ENCODE measurements at places on chromosomes 16 and 17.

DNA sequence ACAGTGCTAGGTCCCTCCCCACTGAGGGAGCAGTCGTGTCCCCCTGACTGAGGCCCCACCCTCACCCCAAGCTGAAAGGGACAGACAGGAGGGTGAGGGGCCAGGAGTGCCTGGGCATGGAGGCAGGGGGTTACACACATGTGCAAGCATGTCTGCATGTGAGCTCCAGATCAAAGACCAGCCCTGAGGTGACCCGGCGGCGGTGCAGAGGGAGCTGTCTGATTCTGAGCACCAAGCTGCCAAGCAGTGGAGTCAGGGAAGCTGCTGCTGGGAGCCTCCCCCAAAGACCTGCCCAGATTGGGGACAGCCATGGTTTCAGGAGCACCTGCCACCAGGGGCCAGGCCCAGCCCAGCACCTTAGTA lies 5.5 kb downstream of the DLX3 start:
- no peak overlapping the region for H3K27ac ChIP-seq
- no peak for DNase-seq
- peaks cover 73% of the 10 kb centered on the region for H3K27me3 ChIP-seq
- H3K4me3 ChIP-seq, result no peak overlapping the region
- H3K4me1 ChIP-seq, result peaks cover 10% of the 10 kb centered on the region

- peak overlapping the region; percentile 89 for H3K4me3 ChIP-seq
- H3K27ac ChIP-seq, result peak overlapping the region; percentile 86
- peaks cover 7% of the 10 kb centered on the region for H3K36me3 ChIP-seq
Measured at GRCh38 chr16:11585460-11586377, 1.0 kb downstream of the LITAF start.

DNA sequence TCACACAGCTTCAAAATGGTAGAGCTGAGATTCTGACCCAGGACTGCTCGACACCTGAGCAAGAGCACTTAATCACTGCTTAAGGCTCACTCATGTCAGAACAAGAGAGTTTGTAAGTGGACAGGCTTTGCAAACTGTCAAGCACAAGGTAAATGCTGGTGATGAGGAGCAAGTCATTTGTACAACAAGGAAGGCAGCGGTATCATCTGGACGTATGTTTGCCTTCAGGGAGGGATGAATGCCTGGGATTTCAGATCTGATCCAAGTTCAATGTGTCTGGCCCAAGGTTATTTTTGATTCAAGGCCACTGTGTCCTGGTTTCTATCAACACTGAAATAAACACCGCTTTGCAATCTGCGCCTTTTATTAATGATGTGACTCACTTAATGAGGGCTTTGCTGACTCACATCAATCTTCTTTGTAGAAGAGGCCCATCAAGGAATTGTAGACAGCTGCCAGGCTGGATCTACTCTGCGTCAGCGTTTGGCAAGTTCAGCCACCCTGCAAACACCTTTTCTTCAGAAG lies 174.4 kb upstream of the HS3ST3A1 start:
- no peak overlapping the region for H3K27ac ChIP-seq
- H3K36me3 ChIP-seq, result peaks cover 4% of the 10 kb centered on the region
- no peak overlapping the region for H3K4me3 ChIP-seq
- no peak for DNase-seq

GRCh38 chr17:61415374-61416210 lies 15.9 kb downstream of the TBX2 start:
- H3K4me3 ChIP-seq, result no peak overlapping the region
- no peak overlapping the region for H3K27ac ChIP-seq
- H3K27me3 ChIP-seq, result peaks cover 32% of the 10 kb centered on the region
- H3K4me1 ChIP-seq, result peaks cover 4% of the 10 kb centered on the region
- peaks cover 2% of the 10 kb centered on the region for H3K36me3 ChIP-seq
- peak; percentile 36 for DNase-seq

DNA sequence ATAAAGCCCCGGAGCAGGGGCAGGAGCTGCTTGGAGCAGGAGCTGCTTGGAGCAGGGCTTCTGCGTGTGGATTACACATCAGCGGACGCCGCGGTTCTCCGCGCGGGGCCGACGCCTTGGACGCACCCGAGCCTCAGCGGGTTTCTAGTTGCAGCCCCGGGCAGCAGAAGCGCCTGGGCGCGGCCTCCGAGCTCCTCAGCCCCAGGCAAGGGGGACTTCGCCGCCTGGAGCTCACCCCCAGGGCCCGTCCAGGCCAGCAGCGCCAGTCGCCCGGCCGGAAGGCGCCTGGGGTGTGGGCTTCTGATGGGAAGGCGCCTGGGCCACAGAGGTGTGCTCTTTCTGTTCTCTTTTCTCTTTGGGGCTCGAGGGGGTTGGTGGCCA lies 6.3 kb downstream of the FOXF1 start:
- H3K4me1 ChIP-seq, result peaks cover 3% of the 10 kb centered on the region
- no peaks in the 10 kb centered on the region for H3K36me3 ChIP-seq
- DNase-seq, result no peak
- peaks cover 83% of the 10 kb centered on the region for H3K27me3 ChIP-seq
- H3K27ac ChIP-seq, result no peak overlapping the region
